ENCODE measurements at places on chromosomes 1 and 21.
A peak's percentile ranks its signal among the peaks of the same experiment; 100 is the strongest.

- DNase-seq: no peak
Measured at GRCh38 chr1:25818569-25818968, 1.2 kb upstream of the MTFR1L start.

DNA sequence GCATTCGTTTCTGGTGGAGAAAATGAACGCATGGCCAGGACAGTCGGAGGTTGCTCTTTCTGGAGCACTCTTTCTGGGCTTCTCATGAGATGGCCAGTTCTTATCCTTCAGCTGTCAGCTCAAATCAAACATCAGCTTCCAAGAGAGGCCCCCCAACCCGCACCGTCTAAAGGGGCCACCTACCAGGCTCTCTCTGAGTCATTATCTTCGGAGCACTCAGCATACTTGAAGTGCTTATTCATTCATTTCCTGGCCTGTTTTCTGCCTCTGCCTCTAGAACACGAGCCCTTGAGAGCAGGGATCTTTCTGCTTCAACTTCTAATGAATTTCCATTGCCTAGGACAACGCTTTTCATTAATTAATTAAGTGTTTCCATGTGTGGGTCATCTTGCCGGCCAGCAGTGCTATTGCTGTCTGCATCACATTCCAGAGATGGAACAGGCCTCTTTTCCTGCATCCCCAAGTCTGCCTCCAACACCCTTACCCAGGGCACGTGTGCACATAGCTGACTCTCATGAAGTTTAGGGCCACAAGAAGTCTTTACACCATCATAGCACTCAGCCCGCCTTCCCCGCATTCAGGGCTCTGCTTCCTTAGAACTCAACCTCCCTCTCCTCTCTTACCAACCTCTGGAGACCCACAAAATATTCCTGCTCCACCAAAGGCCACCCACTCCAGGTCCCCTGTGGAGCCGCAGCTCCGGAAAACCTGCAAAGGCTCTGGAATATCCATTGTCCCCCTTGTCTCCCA lies 52.1 kb upstream of the LAPTM5 start:
- no peak for DNase-seq

GRCh38 chr21:28590676-28591075 lies 402.0 kb downstream of the LTN1 start:
- no peak for DNase-seq

GRCh38 chr1:240515505-240515904 lies 96.5 kb downstream of the GREM2 start:
- DNase-seq: no peak

DNA sequence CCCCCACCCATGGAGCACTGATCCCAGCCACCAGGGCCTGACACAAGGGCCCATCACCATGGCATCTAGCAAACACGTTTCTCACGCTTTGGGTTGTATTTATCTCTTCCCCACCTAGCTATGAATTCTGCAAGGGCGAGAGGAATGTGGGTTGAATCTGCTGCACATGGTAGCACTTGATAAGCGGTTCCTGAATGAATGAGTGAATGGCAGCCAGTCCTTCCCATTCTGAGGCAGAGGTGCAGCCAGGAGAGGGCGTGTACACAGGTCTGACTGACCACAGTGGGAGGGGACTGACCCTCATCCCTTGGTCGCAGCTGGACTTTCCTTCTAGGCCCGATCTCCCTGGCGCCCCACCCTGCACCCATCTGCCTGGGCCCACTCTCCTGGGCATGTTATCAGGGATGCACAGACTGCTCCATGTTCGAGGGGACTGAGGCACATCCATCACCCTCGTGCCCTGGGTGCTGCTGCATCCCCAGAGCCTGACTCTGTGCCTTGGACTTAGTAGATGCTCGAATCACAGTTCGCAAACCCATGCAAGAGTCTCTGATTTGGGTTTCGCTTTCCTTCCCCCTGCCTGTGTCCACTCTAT lies 1.0 kb downstream of the RD3 start:
- no peak for DNase-seq

- peak; percentile 55 for DNase-seq
Measured at GRCh38 chr1:166839600-166840308, 479 bp downstream of the POGK start.

DNA sequence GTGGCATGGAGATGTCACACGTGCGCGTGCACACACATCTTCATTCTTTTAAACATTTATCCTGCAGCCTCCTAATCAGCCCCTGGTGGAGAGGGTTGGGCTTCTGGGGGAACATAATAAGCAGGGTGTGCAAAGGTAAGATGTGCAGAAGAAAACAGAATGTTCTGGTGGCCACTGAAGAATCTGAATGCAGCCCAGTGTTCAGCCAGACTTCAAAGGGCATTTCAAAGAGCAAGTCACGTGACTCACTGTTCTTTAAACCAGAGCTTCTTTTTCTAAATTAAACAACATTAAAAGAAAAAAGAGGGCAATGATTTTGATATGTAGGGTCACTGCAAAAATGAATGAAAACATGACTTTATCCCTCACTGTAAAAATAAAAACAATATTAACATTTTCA lies 89.8 kb downstream of the ABCA4 start:
- DNase-seq: no peak

DNA sequence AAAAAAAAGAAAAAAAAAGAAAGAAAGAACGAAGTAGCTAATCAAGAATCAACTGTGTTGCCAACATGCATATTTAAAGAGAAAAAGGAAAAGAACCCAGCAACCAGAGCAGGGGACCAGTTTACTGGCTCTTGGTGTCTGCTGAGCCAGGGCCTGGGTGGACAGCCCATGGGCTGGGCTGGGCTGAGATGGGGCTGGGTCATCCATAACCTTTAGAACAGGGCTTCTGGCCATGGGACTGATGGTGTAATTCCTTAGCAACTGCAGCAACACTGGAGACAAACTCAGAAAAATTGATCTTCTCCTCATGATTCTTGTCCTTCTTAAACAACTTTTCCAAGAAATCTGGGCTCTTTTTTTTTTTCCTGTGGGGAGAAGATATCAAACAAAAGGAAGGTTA lies 10.5 kb downstream of the S100A7A start:
- no peak for DNase-seq

DNA sequence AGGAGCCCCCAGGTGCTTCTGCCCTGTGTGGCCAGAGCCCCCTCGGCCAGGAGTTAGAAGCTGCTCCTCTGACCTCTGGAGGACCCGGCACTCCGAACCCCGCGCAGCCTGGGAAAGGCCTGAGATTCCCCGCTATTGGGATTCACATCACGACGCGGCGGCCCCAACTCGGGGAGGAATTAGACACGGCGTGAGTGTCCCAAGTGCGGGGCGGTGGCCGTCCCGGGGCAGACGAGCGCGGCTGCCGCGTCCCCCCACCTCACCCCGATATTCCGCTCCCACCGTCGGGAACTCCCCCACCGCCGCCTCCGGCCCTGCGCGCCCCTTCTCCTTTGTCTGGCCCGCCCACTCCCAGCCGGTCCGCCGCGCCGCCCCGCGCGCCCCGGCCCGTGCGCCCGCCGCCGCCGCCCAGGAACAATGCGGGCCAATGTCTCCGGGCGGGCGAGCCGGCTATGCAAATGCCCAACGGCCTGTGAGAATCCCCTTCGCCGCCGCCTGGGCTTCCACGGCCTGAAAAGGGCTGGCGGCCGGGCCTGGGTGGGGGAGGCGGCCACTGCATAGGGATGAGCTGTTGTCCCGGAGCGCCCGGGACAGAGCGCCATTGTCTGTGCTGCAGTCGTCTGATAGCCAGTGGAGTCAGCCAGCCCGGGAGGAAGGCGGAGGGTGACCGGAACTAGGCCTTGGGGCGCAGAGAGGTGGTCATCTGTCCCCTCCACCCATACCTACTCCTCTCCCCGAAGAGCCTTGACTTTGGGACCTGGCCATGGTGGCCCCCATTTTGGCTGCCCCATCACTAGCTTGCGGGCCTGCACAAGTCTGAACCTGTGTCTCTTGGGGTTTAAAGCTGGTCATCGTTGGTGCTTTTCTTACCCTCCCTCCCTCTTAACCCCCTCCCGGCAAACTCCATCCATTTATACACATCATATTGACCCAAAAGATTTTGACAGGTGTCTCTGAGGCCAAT lies 19.4 kb downstream of the RHBG start:
- DNase-seq: peak; percentile 66

DNA sequence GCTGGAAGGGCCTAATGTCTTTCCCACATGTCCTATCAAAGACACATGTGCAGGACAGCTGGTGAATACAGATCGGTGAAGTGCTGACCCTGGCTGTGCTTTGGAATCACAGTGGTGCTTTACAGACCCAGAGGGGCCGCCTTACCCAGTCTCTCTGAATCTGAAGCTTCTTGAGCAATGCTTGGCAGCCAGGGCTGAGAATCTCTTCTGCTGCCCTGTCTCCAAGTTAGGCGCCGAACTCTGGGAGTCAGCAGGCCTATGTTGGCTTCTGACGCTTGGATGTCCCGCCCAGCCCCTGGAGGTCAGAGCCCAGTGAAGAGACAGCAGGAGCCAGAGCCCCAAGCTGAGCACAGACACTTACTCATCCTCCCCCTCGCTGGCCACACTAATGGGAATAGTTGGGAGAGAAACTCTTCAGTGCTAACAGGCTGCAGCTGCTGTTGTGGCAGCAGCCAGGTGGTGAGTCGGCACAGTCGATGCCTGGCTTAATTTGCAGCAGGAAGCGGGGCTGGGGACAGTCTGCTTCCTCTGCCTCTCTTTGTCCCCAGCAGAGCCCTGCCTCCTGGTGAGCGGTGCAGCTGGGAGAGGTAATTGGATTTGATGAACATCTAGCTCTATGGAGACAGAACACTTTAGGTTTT lies 68.1 kb downstream of the URB2 start:
- DNase-seq: no peak

DNA sequence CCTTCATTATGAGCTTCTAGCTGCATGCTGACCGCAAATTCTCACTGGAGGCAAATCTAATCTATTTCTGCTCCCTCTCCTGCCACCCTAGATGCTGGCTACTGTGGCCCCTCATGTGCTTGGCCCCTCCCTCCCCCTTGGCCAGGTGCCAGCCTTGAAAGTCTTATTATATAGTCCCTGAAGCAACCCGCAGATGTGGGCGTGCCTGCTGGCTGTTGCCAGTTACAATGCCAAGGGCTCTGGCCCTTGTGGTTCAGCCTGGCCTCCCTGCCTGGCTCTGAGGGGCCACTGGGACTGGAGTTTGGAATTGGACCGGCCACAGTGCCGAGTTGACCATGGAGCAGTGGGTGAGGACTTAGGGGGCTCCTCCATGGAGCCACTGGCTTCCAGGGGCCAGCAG lies 78.9 kb upstream of the ACTRT2 start:
- no peak for DNase-seq

- DNase-seq: peak; percentile 26
Measured at GRCh38 chr1:212514056-212514614, 81.4 kb downstream of the NENF start.

DNA sequence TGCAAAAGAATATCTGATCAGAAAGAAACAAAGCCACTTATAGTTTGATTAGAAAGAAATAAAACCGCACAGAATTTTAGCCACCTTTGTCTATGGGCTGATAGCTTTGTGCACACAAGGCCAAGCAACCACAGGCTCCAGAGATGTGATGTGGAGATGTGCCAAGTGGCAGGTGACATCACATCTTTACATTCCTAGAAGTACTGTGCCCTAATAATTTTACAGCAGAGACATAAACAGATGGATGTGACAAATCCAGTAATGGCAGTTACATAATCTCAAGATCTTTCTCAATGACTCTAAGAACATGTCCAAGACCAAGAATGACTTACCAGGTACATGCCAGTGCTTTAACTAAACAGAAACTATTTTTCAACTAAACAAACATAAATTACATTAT lies 159.5 kb downstream of the LTN1 start:
- no peak for DNase-seq

DNA sequence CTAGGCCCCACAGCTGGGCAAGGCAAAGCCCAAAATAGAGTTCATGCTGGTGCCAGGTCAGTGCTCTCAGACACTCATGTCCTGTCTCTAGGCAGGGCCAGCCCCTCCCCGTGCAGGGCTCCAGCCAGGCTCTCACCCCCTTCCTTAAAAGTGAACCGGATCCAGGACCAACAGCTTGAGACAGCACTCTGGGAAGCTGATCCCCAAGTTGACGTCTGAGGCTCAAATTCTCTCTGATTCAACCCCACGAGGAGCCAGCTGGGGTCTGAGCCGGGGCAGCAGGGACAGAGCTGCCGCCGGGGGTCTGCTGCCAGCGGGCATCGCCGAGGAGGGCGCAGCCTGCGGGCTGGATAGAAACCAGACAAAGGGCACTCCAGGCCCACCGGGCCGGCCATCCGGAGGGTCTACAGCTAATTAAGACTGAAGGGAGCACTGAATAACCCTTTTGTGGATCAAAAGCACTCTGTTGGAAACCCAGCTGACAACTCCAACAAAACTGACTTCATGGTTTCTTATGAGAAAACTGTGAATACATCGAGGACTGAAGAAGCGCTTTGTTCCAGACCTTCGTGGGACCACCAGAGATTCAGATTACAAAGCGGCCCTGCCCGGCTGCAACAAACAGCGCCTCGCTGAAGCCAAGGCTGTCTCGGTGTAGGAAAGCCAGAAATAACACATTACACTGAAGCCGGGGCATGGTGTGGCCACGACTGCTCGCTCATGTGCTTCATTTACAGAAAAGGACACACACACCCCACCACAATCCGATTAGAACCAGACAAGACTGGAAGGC lies 95.8 kb downstream of the PSMG1 start:
- no peak for DNase-seq

DNA sequence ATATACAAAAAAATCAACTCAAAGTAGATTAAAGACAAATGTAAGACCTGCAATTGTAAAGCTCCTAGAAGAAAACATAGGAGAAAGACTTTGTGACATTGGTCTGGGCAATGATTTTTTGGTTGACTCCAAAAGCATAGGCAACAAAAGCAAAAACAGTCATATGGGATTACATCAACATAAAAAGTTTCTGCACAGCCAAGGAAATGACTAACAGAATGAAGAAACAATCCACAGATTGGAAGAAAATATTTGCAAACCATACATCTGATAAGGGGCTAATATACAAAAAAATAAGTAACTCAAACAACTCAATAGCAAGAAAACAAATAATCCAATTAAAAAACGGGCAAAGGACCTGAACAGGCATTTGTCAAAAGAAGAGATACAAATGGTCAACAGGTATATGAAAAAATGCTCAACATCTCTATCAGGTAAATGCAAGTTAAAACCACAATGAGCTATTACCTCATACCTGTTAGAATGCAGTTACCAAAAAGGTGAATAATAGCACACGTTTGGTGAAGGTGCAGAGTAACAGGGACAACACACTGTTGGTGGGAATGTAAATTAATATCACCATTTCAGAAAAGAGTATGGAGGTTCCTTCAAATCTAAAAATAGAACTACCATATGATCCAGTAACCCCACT lies 173.7 kb upstream of the COA6 start:
- no peak for DNase-seq

- peak; percentile 63 for DNase-seq
Measured at GRCh38 chr1:10014016-10014415, 17.0 kb downstream of the RBP7 start.

GRCh38 chr1:24606621-24607020 lies 36.5 kb upstream of the SRRM1 start:
- no peak for DNase-seq

DNA sequence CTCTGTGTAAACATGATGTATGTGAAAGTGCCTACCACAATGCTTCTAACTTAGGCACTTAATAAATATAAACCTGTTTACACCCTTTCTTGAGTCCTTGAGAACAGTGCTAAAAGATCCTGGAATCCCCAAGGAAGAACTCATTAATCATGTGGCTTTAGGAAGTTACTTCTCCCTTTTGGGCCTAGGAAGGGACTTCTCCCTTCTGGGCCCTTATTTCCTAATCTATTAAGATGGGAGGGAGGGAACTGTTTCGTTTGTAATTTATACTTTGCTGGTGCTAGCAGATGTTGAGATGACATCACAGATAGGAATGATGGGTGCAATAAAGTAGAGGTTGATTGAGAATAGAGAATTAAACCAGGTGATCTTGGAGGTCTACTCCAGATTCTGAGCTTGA lies 1.2 kb downstream of the BTF3L4 start:
- DNase-seq: no peak
